ENCODE measurements at places on chromosomes 4 and X. TPM values are rescaled to one million over a fixed set of nuclear protein-coding genes. Genes with fewer than 3 reads are reported as not detected.

The RHOXF1 gene
- not detected for polyA plus RNA-seq

The PARM1 gene
- not detected for polyA plus RNA-seq

The PDGFRA gene
- not detected for polyA plus RNA-seq

The STK32B gene
- not detected for polyA plus RNA-seq

The PAGE1 gene
- 0.12 TPM for polyA plus RNA-seq

The RPL9 gene
- 993 TPM for polyA plus RNA-seq

The HSFX2 gene
- polyA plus RNA-seq, result 0.30 TPM

The AFF2 gene
- polyA plus RNA-seq, result not detected

The AKAP4 gene
- polyA plus RNA-seq, result not detected

The TMEM128 gene
- polyA plus RNA-seq, result 21.4 TPM

The ABCG2 gene
- 7.4 TPM for polyA plus RNA-seq

The XPNPEP2 gene
- 1.8 TPM for polyA plus RNA-seq

The SSX2 gene
- not detected for polyA plus RNA-seq

The SSX1 gene
- polyA plus RNA-seq, result not detected
